NCI-H187 treated with DMSO at 0.1 percent for 48 hours (cell line): ENCODE measurements at places on chromosomes 4 and X.

DNA sequence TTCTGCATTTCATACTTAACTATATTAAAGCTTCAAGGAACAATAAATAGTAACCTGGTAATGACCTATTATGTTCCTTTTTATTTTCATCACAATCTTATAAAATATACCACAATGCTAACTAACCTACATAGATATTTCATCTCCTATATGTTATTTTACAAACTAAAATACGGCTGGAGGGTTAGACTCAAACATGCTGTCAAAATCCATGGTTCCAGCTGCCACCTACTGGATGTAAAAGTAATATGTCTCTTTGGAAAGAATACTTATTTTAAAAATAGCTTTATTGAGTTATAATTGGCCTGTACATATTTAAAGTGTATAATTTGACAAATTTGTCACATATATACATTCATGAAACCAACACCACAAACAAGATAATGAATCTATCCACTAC is 15.0 kb downstream of the RGN start:
- no peak for DNase-seq

DNA sequence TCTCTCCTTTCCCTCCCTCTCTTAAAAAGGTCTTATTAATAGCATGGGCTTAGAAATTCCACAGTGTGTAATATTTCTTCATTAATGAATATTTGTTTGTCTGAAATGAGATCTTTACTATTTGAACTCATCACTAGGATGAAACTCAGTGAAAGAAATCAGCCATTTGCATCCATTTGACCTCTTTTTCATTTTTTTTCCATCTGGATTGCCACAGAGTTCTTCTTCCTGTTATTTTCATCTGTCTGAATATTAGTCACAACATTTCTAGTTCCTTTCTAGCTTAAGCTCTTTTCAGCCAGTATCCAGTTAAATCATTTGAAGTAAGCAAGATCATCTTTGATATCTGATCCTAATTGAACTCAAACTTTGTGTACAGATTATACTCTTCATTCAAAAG is 69.2 kb upstream of the PLS3 start:
- no peak for DNase-seq

- no peak for DNase-seq
Observed at GRCh38 chrX:154542723-154543424, 3.8 kb downstream of the G6PD start.

DNA sequence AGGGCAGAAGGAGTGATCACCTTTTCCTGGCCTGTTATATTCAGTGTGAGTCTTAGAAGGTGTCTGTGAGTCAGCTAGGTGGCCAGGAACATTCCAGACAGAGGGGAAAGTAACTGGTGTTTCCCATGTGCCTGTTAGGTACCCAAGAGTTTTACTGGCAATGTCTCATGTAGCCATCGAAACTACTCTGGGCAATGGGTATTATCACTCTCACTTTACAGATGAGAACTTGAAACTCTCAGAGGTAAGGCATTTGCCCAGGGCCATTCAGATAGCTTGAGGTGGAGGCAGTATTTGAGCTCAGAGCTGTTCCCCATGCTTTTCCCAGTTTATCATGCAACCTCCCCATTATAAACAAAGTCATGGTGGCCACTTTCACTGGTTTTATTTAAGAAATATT is 80.4 kb upstream of the NHS start:
- DNase-seq = no peak
